Stimulated activated effector memory CD8-positive, alpha-beta T cell treated with anti-CD3 and anti-CD28 coated beads, Interleukin-12 subunit alpha, Interleukin-12 subunit beta, amount 100 ng/mL, for 72 hours (primary cell): ENCODE measurements at places on chromosomes 16 and 17.

- DNase-seq, result no peak
These were observed 3.9 kb downstream of the GCGR start for GRCh38 chr17:81807839-81808238.

- DNase-seq, result no peak
These were observed 595.9 kb downstream of the WWOX start for GRCh38 chr16:78695391-78695790.

DNA sequence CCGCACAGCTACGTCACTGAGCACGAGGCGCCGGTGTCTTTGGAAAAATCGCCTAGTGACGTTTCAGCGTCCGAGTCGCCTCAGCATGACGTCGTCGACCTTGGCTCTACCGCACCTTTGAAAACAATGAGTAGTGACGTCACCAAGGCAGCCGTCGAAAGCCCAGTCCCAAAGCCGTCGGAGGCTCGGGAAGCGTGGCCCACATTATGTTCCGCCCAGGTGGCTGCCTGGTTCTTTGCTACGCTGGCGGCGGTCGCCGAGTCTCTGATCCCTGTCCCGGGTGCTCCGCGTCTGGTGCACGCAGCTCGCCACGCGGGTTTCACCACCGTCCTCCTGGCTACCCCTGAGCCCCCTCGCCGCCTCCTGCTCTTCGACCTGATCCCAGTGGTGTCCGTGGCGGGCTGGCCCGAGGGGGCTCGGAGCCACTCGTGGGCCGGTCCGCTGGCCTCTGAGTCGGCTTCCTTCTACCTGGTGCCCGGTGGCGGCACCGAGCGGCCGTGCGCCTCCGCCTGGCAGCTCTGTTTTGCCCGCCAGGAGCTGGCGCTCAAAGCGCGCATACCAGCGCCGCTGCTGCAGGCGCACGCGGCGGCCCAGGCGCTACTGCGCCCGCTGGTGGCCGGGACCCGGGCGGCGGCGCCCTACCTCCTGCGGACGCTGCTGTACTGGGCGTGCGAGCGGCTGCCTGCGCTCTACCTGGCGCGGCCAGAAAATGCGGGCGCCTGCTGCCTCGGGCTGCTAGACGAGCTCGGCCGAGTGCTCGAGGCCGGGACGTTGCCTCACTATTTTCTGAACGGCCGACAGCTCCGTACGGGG lies 1.5 kb downstream of the TMEM102 start:
- peak; percentile 85 for DNase-seq

DNA sequence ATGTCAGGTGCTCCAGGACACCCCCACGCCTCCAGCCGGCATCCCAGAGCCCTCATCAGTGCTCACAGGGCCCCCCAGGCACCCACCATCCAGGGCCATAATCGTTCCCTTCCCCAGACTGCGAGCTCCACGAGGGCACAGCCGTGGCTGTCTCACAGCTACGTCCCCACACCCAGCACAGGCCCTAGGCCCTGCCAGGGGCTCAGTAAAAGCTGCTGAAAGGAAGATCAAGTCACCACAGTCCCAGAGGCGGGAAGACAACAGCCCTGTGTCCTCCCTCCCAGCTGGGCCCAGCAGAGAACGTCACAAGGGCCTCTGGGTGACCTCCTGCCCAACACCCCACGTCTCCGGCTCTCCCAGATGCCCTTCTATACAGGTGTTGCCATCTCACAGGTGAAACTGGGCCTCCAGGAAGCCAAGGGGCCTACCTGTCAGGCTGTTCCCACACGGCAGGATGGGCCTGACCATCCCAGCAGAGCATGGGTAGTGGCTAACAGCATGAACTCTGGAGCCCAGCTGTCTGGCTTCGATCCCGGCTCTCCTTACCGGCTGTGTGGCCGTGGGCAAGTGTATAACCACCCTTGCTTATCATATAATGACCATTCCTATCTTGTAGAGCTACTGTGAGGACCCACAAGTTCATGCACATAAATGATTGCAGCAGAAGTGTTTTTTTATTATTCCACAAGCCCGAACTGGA lies 17.9 kb downstream of the ARL2BP start:
- DNase-seq, result no peak
